Small intestine (tissue), 16 donors: ENCODE measurements at places on chromosomes 2 and 18.
A peak's percentile ranks its signal among the peaks of the same experiment; 100 is the strongest.

GRCh38 chr2:160114020-160114419 is 51.6 kb upstream of the PLA2R1 start:
- no peak for DNase-seq

GRCh38 chr2:96528006-96528699 is 8.4 kb upstream of the ARID5A start:
- no peak for DNase-seq

DNA sequence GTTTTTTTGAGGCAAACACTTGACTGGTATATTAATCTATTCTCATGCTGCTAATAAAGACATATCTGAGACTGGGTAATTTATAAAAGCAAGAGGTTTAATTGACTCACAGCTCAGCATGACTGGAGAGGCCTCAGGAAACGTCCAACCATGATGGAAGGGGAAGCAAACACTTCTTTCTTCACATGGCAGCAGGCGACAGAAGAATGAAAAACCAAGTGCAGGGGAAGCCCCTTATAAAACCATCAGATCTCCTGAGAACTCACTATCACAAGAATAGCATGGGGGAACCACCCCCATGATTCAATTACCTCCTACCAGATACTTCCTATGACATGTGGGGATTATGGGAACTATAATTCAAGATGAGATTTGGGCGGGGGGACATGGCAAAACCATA is 136.2 kb upstream of the MAPRE2 start:
- DNase-seq, result no peak

DNA sequence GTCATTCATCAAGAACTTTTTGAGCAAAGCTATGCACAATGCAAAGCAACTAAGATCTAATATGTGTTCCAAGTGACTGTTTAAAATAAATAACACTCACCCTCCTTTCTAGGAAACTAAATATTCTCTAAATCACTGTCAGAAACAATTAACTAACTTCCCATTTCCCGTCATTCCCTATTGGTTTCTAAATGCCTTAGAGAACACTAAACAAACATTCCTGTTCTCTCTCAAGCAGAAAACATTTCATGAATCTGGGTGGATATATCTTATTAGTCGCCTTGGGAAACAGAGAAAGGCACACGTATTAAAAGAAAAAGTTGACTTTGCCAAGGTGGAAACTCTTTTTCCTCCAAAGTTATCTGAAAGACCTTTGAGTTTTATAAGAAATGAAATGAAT is 735.2 kb downstream of the MBD2 start:
- no peak for DNase-seq

GRCh38 chr2:33436083-33436482 is 40.4 kb upstream of the RASGRP3 start:
- no peak for DNase-seq

DNA sequence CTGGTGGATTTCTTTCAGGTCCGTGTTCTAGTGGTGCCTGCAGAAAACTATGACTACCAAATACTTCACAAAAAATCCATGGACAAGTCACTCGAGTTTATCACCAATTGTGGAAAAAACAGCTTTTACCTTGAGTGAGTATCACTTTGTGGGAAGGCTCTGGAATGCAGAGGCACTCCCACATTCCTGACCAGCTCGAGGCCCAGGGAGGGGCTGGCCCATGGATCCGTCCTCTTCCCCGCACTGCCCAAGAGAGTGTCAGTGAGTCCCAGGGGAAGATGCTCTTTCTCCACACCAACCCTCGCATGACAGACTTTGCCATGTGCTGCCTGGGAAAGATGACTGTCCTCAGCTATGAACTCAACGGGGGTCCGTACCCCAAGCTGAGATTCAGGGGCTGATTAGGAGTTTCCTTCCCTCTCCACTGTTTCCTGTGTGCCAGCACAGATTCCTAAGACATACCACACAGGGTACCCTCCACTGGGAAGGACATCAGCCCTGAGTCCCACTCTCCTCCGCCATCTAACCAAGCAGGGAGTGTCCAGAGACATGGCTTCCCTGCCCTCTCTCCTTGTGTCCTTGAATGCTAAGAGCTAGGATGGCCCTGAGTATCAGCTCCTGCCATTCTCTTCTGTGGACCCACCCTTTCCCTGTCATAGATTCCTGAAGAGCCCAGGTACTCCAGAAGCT is 155.9 kb downstream of the LAMA3 start:
- DNase-seq, result no peak

DNA sequence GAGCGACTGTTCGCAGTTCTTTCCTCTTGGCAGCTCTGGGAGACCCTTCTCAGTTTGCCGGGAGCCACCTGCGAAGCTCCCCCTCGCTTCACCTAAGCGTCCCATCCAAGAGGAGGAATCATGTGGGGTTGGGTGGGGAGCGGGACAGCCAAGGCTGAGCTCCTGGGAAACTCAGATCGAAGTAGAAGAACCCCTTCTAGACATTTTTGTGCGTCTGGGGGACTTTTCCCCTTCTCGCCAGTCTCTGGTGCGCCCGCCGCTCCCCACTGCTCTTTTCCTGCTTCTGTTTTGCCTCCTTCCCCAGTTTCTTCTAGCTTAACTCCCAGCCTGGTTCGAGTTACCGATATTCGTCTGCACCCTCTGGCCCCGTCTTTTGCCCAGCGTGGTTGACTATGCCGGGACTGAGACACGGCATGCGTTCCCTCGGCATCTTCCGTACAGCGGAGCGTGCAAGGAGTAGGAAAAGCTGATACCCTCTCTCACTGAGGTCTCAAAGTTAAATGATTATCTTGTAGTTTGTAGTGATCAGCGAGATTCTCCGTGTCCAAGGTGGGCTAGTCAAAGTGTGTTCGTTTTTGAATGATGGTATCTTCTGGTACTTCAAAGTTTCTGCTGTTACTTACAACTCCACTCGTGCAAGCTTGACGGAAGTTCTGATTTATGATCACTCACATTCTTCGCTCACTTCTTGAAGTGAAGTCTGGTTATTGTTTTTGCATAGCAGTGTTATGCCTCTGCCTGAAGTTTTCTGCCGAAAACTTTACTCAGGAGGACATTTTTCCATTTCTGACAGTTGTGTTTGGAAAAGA is 664 bp downstream of the CAMKMT start:
- DNase-seq, result peak; percentile 74

DNA sequence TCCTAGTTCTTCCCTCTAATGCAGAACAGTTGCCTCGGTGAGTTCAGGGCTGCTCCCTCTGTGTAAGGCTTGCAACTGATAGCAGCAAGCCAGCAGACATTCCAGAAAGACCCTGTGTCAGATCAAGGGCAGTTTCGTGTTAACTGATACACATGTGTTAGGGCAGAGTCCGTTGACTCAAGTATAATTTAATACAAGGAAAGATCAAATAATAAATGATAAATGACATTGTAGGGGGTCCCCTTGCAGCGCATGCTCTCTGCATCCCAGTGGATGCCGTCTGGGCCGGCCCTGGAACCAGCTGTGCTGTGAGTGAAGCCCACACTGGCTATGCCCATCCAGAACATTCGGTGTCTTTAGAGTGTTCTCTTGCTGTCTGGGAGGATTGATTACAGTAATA is 180.3 kb downstream of the AGAP1 start:
- no peak for DNase-seq

GRCh38 chr2:234986876-234987720 is 35.3 kb downstream of the SH3BP4 start:
- no peak for DNase-seq

DNA sequence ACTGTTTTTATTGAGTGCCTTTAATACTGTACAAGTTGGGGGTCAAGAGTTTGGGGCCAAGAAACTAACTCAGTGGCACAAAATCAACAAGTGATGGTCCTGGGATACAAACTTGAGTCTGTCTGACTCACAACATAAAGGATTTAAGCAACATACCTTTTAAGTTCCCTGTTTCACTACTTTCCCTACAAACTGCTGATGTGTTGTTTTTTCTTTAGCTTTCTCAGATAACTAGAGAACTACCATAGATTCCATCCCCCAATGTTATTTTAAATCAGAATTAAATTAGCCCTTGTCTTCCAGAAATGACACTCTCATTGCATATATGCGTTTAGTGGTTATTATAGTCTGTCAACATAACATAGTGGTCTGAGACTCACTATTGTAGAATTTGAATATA is 58.1 kb upstream of the TTC21B start:
- no peak for DNase-seq

DNA sequence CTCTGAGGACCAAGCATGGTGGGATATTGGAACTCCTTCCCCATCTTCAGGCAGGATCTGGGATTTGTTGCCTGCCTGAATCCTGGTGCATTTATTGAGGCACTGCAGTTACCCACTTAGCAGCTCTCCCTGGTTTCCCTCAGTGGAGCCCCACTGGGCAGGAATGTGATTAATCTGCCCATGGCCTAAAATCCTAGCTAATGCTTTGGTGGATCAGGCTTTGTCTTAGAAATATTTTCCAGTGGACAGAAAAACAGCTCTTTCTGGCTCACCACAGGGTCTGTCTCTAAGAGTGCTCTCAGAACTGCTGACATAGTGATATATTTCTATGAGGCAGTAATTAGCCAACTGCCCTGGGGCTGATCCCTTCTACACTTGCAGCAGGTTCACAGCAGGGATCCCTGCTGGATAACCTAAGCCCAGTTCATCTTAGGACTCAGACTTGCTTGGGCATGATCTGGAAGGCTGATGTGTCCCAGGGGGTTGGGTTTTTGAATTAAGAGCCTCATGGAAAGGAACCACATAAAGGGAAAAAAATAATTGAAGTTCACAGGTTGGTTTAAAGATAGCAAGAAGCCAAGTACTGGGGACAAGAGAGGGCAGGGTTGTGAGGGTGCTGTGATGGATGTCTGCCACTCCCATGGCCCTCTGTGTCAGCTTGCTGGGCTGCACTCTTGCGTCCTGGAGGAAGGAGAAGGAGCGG is 44.3 kb upstream of the ZDBF2 start:
- no peak for DNase-seq
